K562 (cell line): ENCODE measurements at places on chromosomes 16 and 17.

- DNase-seq = no peak
Measured at GRCh38 chr17:28182559-28182958, 136.4 kb upstream of the TMEM97 start.

DNA sequence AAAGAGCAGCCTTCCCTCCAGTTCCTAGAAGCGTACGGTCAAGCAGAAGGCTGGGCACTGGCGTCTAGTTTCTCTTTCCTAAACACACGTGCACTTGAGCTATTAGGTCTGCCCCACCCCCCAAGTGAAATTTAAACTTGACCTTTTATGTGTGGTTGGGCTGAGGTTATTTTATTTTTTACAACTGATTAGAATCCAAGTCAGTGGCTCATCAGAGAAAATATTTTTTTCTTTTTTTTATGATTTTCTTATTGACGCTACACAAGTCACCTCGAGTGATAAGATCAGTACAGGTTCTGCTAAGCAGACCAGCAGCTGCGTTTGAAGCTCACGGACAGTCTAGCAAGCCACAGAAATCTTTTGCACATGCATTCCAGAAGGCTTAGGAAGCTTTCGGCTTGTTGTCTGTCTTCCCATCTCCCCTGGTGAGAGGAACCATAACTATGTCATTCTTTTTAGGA lies 95.1 kb downstream of the ZFHX3 start:
- DNase-seq = no peak

GRCh38 chr17:17315142-17315821 lies 12.1 kb downstream of the NT5M start:
- DNase-seq = no peak

DNA sequence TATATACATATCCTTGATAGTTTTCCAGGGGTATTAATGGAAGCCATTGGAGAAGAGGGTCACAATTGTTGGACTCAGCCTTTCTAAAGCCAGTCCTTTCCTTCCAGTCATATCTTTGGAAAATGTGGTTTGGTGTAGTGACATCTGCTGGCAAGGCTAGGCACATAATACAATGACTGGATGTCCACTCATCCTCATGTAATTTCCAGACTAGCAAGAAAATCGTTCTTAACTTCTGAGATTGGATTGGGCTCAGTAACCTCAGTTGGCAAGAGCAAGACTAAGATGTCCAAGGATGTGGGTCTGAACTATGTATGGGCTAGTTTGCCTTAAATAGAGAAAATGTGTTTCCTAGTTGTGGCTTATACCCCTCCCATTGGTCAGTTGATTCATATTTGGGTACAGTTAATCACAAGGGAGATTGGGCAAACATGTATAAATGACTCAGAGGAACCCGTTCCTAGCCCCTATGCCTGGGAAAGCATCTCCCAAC lies 8.7 kb upstream of the KAT7 start:
- DNase-seq = peak; percentile 35

DNA sequence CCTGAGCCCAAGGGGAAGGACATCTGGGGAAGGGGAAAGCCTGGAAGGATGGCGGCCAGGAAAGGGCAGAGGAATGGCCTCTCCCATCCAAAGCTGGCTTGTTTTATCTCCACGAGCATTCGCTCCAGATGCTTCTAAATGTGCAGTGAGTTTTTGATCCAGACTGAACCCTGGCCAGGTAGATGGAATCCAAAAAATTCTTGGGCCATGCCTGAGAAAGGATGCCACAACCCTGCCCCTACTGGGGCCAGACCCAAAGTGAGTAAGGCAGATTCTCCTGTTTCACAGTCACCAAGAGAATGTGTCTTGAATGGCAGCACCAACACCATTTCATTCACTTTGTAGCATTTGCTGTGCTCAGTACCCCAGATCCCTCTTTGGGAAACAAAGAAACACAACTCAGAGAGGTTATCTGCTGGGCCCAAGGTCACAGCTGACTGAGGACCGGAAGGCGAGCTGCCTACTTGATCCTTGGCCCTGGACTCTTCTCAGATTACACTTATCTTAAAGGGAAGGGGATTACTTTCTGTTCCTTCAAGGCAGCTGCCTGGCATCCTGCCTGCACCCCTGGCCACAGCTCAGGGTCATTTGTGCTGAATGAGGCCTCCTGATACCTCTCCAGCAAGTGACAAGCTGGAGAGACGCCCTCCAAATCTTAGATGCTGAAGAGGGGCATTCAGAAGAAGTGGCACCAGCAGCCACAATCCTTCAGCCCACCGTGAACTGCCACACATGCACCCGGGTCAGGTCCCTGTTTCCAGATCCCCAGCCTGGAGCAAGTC lies 3.6 kb downstream of the LRRC75A start:
- DNase-seq = peak; percentile 58

- no peak for DNase-seq
Measured at GRCh38 chr16:56682703-56683397, 580 bp downstream of the MT1X start.

DNA sequence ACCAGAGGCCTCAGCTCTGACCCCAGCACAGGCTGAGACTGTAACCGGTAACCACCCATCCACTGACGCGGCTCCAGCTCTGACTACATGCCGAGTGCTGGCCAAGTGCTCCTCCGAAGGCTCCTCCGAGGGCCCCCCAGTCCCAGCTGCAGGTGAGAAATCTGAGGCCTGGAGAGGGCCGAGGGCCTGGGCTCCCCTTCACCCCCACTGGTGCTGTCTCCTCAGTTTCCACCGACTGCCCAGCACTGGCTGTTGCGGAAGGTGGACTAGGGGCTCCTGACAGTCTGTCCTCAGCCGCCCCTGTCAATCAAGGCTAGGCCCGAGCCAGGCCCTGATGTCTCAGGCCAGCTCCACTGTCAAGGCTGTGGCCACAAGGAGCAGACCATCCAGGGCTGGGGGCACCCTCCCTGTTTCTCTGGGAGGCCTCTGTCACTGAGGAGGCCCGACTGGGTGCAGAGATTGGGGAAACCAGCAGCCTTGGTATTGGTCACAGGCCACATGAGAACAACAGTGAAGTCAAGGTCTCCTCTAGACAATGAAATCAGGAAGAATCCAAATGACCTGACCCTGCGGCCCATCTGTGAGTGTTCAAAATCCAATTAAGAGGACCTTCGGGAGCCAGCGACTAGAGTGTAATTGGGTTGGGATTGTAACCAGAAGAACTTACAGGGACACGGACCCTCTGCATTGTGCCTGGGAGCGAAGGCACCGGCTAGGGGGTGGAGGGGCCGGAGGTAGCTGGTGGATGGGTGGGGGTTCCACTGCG lies 5.1 kb downstream of the TMEM235 start:
- no peak for DNase-seq

GRCh38 chr16:46583036-46583435 lies 38.1 kb downstream of the SHCBP1 start:
- no peak for DNase-seq

DNA sequence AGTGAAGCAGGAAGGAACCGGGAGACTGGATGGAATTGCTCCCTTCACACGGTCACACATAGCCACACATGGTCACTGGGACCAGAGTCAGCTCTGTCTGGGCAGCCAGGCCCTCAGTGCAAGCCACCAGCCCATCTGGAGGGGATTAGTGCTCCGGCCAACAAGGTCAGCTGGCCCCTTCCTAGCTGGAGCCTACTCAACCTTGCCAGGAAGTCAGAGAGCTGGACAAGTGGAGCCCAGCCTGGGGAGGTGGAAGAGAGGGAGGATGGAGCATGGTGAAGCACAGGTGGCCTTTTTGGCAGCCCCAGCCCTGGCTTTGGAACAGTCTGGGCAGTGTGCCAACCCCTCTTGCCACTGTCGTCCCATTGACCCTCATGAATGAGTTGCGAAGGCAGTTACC lies 3.7 kb upstream of the CACNA1G start:
- no peak for DNase-seq

DNA sequence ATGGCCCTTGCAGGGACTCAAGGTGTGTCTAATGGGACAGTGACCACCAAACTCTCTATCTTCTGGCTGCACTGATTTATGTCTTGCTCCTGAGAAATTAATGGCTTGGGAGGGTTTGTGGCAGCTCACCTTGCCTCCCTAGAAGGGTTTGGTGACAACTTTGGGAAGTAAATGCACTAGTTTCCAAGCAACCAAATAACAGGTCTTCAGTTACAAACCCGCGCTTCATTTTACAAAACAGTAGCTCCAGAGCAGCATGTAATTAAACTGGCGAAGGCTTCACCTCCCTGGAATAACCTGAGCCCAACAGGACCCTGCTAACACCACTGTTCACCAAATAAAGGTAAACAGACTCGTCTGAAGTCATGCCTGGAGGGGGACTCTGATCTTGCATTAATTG lies 318.3 kb downstream of the SLC39A11 start:
- no peak for DNase-seq
